ENCODE measurements at places on chromosomes 5 and 9.

- no peak for DNase-seq
These were observed 94.1 kb downstream of the APBA1 start for GRCh38 chr9:69578026-69578425.

- no peak for DNase-seq
These were observed 10.7 kb upstream of the CERCAM start for GRCh38 chr9:128409978-128410377.

GRCh38 chr5:154850255-154851062 is at the start of gene FAXDC2:
Gene FAXDC2, minus strand, starts transcription at chr5:154850603. Its CDS starts 12,425 bp downstream, at chr5:154838178.
- DNase-seq = no peak

DNA sequence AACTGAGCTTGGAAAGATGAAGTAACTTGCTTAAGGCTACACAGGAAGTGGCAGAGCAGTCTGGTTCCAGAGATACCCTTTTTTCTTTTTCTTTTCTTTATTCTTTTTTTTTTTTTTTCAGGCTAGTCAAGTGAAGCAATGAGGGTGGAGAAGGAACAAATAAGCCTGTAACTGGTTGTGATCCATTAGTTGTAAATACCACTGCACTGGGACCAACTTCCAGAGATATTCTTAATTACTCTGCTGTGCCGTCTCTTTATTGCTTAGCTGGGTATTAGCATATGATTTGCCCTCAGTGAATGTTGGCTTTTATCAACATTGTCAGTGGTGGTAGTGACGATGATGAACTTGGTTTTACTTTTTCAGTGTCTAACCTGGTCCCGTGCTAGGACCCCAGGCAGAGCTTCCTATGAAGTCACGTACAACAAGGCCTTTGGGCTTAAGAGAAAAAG is 26.7 kb downstream of the LNPEP start:
- DNase-seq = no peak

- no peak for DNase-seq
These were observed 33.0 kb downstream of the TBCA start for GRCh38 chr5:77743181-77743580.

DNA sequence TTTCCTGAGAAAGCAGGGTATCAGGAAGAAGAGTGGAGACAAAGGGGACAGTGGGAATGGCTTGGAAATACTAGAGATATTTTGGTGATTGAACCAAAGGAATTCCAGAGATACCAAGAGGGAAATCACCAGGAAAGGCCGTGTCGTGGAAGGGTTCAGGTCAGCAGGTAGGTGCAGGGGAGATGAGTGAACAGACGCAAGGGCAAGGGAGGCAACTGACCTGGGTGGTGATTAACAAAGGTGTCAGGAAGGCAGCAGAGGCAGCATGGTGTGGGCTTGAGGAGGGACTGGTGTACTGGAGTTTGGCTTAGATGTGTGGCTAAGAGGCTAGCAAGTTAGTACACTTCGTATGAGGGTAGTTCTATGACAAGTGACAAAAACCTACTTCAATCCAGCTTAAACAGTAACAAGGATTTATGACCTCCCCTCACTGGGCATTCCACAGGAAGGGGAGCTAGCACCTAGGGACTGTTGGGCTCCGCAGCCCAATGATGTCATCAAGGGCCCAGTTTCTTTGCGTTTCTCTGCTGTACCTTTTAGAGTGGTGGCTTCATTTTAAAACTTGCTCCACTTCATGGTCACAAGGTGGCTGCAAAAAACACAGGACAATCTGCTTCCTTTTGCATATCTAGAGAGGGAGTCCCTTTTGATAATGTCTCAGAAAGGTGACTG is 37.0 kb downstream of the INIP start:
- no peak for DNase-seq

DNA sequence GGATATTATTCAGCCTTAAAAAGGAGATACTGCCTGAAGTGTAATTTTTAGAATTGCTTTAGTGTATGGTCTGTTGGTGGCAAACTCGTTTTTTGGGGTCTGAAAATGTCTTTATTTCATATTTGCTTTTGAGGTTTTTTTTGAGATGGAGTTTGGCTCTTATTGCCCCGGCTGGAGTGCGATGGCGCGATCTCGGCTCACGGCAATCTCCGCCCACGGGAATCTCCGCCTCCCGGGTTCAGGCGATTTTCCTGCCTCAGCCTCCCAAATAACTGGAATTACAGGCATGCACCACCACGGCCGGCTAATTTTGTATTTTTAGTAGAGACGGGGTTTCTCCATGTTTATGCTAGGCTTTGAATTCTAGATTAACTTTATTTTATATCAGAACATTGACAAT is 20.2 kb upstream of the PCDHB1 start:
- DNase-seq = no peak

GRCh38 chr9:73806876-73807275 is 655.2 kb downstream of the ANXA1 start:
- DNase-seq = no peak

GRCh38 chr5:54294097-54294667 is 16.2 kb downstream of the ARL15 start:
- DNase-seq = no peak

DNA sequence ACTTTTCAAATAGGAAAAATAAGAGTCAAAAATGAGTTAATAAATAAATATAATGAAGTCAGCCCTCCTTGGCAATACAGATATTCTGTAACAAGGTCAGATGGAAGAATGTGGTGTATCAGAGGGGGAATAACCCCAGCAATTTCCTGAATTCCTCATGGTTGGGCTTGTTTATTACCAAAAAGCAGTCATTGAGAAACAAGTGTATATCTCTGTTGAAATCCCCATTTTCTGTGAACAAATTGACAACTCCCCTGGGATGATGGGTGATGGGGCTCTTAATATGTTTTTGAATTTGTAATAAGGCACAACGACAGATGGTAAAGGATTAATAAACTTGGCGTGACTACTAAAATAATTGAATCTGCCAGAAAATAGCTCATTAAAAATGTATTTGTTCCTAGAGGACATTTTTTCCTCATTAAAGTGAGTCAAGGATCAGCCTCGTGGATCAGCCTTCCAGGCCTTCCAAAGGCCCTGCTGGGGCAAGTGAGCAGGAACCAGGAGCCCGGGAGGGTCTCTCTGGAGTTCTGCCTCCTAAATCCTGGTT is 34.2 kb downstream of the THBS4 start:
- DNase-seq = no peak

DNA sequence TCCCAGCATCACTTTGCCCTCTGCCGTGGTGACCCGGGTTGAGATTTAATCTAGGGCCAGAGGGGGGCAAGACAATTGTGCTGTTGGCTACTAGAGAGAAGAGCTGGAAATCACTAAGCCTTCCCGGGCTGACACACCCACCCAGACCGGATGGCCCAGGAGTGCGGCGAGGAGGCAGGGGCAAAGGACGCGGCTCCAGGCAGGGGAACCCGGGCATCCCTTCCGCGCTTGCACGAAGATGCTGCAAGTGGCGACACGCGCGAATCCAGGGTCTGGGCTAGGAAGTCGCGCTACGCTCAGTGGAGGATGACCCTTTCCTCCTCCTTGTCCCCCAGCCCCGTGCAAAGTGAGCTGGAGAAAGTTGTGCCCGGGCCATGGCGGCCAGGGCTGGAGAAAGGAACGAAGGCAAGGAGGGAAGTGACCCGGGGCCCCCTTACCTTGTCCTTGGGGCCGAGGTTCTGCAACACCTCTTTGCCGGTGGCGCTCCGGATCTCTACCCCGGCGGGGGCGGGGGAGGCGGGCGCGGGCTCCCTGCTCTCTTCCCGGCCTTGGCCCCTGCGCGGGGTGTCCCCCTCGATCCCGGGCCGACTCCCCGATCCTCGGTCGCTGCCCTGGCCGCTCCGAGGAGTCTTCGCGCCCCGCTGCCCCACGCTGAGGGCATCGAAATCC is 693 bp downstream of the DPYSL3 start:
- no peak for DNase-seq

- DNase-seq = no peak
These were observed 474.5 kb downstream of the ZSWIM6 start for GRCh38 chr5:61806491-61807020.

GRCh38 chr5:179375236-179375685 is 30.0 kb upstream of the ADAMTS2 start:
- DNase-seq = no peak

- no peak for DNase-seq
These were observed at the start of gene HAVCR1 for GRCh38 chr5:157059093-157059539. Gene HAVCR1, minus strand, starts transcription at chr5:157059116. Its CDS starts 1,173 bp downstream, at chr5:157057943.

DNA sequence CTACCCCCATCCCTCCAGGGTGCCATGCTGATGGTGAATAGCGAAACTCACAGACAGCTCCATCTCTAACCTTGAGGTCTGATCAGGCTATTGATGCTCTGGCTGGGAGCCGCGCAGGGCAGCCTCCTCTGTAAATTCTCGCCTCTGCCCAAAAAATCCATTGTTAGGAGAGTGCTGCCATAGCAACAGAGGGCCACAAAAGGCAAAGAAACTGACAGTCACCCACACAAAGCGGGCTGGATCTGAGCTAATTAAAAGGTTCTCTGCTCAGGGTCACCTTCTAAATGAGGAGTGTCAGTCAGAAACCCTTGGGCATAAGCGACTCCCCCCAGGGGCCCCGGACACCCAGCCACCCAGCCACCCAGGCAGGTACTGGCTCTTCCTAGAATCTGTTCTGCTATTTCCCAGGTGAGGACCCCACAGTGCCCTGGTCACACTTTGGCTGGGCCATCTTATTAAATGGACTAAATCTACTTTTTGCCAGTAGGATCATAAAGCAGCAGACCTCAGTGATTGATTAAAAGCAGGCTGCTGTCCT is 126.7 kb downstream of the MED10 start:
- no peak for DNase-seq

DNA sequence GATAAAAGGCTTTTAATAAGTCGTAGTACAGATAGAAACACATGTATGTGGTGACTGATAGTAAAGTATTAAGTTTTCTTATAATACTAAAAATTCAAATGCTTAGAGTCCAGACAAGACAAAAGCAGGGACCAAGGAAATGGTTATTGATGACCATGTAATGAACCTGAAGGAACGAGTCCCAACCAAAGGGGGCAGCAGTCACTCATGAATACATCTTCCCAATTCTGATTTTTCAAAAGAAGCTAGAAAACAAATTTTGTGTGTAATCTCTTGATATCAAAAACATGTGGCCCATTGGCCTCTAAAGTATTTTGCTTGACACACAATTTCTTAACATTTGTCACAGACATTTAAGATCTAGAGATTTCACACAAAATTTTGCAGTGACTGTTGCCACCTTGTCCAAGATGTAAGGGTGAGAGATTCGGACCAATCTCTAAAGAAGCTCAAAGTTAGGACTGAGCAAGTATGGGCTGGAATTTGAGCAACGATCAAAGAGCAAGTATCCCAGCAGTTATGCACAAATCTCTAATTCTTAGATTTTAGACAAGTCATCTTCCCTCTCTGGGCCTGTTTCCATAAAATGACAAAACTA is 66.8 kb downstream of the ARL15 start:
- DNase-seq = no peak

DNA sequence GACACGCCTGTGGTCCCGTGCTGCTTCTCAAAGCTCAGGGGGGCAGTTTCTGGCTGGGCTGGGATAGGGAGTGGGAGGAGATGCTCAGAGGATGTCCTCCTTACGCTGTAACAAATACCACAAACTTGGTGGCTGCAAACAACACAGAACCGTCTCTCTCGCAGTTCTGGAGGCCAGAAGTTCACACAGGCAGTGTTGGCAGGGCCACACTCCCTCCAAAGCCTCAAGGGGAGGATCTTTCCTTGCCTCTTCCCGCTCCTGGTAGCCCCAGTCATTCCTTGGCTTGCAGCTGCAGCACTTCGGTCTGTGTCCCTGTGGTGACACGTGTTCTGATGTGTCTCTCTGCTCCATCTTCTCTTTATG is 10.4 kb upstream of the ORM1 start:
- DNase-seq = no peak

DNA sequence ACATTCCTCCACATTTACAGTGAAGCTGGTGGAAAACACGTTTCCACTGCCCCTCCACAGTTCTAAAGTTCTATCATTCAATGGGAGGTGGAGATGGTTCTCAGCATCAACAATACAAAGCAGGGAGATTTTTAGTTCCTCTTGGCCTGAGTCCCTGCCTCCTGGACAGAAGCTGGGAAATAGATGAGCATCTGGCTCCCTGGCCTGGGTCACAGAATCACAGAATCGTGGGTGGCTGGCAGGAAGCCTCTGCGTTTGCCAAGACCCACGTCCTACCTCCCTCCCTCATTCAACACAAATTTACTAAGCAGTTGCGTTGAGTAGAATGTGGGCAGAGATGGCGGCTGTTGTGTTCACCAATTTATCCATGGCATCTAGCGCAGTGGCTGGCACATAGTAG is 5.2 kb upstream of the PPARGC1B start:
- no peak for DNase-seq

DNA sequence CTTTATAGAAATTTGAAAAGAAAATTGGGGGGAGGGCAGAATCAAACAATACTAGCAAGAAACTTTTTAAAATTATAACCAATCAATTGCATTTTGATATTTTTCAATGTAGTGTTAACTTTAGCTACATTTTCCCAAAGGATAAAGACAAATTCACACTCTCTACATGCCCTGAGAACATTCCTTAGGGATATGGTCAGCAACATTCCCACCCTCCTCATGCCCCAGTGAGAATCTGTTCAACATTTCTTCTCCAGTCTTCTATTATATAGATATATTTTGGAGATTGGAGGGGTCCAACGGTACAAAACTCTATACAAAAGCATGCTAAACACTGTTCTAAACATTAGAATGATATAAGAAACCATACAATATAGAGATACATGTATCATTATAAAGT is 11.6 kb upstream of the PRR16 start:
- DNase-seq = no peak

DNA sequence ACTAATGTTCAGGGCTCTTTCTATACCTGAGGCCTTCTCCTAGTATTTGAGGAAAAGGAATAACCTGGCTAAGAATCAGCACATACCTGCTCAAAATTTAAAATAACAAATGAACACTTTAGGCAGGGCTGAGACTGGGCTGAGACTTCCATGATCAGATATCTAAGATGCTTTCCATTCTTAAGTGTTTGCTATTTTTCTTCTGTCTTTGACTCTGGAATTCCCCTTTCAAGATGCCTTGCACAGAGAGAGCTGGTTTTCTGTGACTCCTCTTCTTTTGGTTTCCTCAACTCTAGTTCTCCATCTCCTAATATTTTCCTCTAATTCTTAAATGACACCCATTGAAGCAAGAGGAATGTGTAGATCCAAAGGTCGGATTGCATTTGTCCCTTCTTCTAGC is 61.1 kb downstream of the DPYSL3 start:
- no peak for DNase-seq

DNA sequence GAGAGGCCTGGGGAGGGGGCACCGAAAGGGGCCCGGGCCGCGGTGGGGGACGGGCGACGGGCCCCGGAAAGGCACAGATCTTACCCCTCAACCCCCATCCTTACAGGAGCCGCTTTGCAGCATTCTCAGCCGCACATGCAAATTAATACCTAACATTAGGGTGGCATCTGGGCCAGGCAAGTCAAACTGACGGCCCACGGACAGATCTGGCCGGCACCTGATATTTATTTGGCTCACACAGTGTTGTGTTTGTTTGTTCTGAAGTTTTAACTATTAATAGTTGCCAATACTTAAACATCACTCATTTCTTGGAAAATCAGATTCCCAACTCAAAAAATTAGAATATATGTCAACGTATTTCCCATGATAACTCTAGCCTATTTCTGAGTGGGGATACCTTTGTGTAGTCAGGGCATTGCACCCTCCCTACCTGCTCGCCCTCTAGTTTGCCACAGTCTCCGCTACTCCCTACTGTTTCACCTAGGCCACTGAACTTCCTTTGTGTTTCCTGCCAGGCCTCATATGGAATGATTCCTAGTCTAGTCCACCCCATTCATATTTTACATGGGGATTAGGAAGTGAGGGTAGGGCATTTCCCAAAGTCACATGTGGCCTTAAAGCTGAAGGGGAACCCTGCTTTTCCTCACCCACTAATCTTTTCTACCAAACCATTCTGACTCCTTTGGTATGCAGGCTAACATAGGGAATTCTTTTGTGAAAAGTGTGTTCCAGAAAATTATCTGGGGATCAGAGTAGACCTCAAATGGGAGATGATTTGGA is 71.9 kb upstream of the LARP1 start:
- no peak for DNase-seq
